ENCODE measurements at places on chromosomes 16 and 17. TPM values are rescaled to one million over a fixed set of nuclear protein-coding genes. Genes with fewer than 3 reads are reported as not detected.

DNA sequence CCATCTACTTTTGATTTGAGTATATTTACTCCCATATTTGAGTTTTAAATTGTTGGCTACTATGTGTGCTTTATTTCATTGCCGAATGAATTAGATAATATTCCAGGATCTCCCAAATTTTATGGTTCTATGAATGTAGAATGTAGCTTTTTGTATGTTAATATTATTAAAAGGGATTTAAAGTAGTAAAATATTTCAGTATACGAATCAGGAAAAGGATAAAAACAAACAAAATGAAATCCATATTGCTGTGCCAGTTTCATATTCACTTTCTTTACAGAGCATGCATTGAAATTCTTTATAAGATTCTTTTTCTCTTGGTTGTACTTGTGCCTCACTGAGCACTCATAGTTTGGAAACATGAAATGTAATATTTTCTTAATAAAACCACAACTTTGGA lies 155.1 kb downstream of the CHD9 start:
- DNase-seq, result no peak

The MILR1 gene
- total RNA-seq, result 0.91 TPM

DNA sequence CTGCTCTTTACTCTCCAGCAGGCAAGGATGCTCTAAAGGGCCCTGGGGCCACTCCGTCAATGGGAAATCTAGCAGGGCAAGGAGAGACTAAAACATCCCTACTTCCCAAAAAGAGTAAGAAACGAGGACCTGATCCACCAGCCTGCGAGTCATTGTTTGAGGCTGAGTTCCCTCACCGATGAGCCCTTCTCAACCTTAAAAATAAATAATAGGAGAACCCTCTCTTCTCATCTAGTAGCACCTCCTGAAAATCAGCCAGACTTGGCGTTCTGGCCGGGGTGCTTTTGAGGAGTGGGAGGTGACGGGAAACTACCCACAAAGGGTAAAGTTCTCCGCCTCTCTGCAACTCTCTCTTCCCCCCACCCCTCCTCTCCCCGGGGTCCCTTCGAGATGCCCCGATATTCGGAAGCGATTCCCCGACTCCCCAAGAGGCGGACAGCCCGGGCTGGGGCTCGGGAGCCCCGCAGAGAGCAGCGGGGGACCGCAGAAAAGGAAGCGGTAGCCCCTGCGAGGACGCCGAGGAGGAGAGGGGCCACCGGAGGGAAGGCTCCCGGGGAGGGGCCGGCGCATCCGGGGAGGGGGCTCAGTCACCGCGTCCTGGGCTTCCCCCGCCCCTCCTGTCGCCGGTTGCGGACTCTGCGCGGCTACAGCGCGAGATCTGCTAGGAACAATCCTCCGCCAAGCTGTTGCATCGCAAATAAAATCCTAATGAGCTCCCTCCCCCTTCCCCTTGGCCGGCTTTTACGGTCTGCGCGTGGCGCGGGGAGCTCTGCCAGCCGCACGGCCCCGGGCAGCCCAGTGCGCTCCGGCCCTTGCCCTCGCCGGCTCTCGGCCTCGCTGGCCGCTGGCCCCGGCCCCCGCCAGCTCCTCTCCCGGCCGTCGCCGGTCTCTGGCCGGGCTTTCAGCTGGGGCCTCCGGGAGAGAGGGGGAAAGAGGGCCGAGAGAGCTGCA lies 1.3 kb downstream of the HOXB9 start:
- DNase-seq, result no peak

GRCh38 chr17:66929591-66929990 lies 34.9 kb upstream of the CACNG4 start:
- no peak for DNase-seq

The SF3B3 gene
- 179 TPM for total RNA-seq

- no peak for DNase-seq
Measured at GRCh38 chr16:57324749-57325148, 33.8 kb upstream of the CCL22 start.
